Activated CD8-positive, alpha-beta T cell treated with anti-CD3 and anti-CD28 coated beads, Interleukin-2, amount 10 ng/mL, durations not matched to agents 7 days and 5 days (primary cell): ENCODE measurements at places on chromosomes 3 and 15. TPM values are rescaled to one million over a fixed set of nuclear protein-coding genes. Genes with fewer than 3 reads are reported as not detected.

Gene PLA2G4D
- not detected for total RNA-seq

Gene ATP13A5
- total RNA-seq, result not detected

Gene ACY1
- total RNA-seq, result 17.4 TPM

Gene ZDHHC23
- total RNA-seq, result 2.1 TPM

Gene SLC2A2
- total RNA-seq, result not detected

Gene ZNF662
- 1.2 TPM for total RNA-seq

Gene CLRN1
- not detected for total RNA-seq

Gene KBTBD13
- total RNA-seq, result not detected

Gene TTLL13
- total RNA-seq, result not detected

Gene CYP8B1
- not detected for total RNA-seq

Gene RIOX2
- total RNA-seq, result 27.9 TPM

Gene CHST2
- total RNA-seq, result 2.3 TPM

Gene GP5
- total RNA-seq, result 1.4 TPM

Gene MITF
- total RNA-seq, result not detected

Gene SATB1
- total RNA-seq, result 268 TPM

Gene TEX55
- not detected for total RNA-seq

Gene ECE2
- total RNA-seq, result not detected

Gene PDE12
- total RNA-seq, result 31.2 TPM

Gene GPR62
- not detected for total RNA-seq

Gene TP63
- total RNA-seq, result not detected

Gene VILL
- 14.6 TPM for total RNA-seq

Gene TUSC7
- total RNA-seq, result not detected

Gene ZWILCH
- total RNA-seq, result 44.8 TPM

Gene CNTN4
- not detected for total RNA-seq

Gene ITIH1
- not detected for total RNA-seq

Gene PTH1R
- not detected for total RNA-seq

Gene ZIC1
- total RNA-seq, result not detected

Gene SPINK8
- total RNA-seq, result not detected

Gene GRAMD1C
- total RNA-seq, result 0.70 TPM

Gene TMOD3
- 73.8 TPM for total RNA-seq

Gene DNAH1
- 18.1 TPM for total RNA-seq

Gene ZNF860
- not detected for total RNA-seq

Gene ADAMTS17
- total RNA-seq, result 5.1 TPM

Gene NDUFB5
- total RNA-seq, result 87.1 TPM

Gene MAP2K5
- total RNA-seq, result 20.9 TPM

Gene CKMT1B
- not detected for total RNA-seq

Gene IL17RD
- not detected for total RNA-seq

Gene BDH1
- total RNA-seq, result 166 TPM

Gene MAPK6
- total RNA-seq, result 31.8 TPM

Gene SPTBN5
- total RNA-seq, result 0.21 TPM

Gene A4GNT
- not detected for total RNA-seq

Gene ANKRD34C
- total RNA-seq, result not detected

Gene LRTM1
- total RNA-seq, result not detected

Gene ICE2
- 71.4 TPM for total RNA-seq

Gene RNU5B-1
- not detected for total RNA-seq

Gene TRPM7
- 40.2 TPM for total RNA-seq

Gene LXN
- 9.4 TPM for total RNA-seq

Gene MAP4
- total RNA-seq, result 119 TPM

Gene FMN1
- not detected for total RNA-seq

Gene PATL2
- 29.6 TPM for total RNA-seq

Gene GPR27
- total RNA-seq, result 0.40 TPM

Gene DZIP1L
- not detected for total RNA-seq

Gene PTX3
- not detected for total RNA-seq

Gene TIMP4
- total RNA-seq, result not detected

Gene EXD1
- not detected for total RNA-seq
